ENCODE measurements at places on chromosomes 2 and 18.

- DNase-seq, result no peak
Measured at GRCh38 chr2:235561450-235561849, 67.6 kb downstream of the AGAP1 start.

- no peak for DNase-seq
Measured at GRCh38 chr18:48292229-48292628, 117.0 kb downstream of the ZBTB7C start.

- no peak for DNase-seq
Measured at GRCh38 chr2:11056614-11057013, 98.7 kb upstream of the SLC66A3 start.

- no peak for DNase-seq
Measured at GRCh38 chr2:9721344-9721743, 90.5 kb upstream of the YWHAQ start.

- DNase-seq, result no peak
Measured at GRCh38 chr2:179049203-179049545, 763 bp downstream of the CCDC141 start.

DNA sequence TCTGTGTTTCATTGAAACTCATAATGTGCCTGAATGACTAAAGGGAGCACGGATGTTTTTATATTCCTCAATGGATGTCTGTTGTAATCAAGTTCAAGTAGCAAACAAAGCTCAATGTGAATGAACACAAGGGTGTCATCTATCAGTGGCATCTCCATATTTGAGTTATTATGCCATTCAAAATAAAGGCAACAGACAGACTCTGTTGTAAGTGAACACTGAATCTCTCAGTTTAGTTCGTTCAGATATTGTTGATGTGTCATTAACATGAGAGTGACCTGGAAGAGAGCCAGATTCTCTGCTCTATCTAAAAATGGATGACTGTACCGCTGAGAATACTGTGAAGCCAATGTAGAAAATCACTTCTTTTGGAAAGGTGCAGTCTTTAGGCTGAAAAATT is 118.7 kb downstream of the NUP35 start:
- DNase-seq, result no peak

GRCh38 chr2:113160962-113161361 is 12.8 kb upstream of the PSD4 start:
- no peak for DNase-seq

GRCh38 chr2:180443888-180444287 is 436.8 kb upstream of the CWC22 start:
- DNase-seq, result no peak

DNA sequence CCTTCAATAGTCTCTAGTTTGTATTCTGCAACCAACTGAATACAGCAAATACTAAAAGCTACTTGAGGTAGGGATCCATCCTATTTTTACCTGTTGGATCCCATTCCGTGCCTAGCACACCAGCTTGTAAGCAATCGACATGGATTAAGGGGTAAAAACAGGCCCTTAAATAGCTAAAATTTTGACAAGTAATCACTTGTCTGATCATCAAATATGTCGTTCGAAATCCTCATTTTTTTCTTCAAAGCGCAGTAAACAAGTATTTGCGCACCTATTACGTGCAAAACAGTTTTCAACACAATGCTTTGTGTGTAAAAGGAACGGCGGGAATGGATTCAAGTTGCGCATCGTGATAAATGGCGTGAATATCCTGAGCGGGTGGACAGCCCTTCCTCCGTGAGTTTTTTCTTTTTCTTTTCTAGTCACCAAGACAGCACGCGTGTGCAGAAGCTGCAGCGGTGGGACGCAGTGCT is 1.4 kb upstream of the ACVR2A start:
- no peak for DNase-seq
